ENCODE measurements at places on chromosomes 13 and 19.
A peak's percentile ranks its signal among the peaks of the same experiment; 100 is the strongest.

- DNase-seq = no peak
Observed at GRCh38 chr19:57637379-57637778, 4.4 kb downstream of the ZNF211 start.

- DNase-seq = no peak
Observed at GRCh38 chr13:26784704-26785639, 24.4 kb upstream of the GPR12 start.

DNA sequence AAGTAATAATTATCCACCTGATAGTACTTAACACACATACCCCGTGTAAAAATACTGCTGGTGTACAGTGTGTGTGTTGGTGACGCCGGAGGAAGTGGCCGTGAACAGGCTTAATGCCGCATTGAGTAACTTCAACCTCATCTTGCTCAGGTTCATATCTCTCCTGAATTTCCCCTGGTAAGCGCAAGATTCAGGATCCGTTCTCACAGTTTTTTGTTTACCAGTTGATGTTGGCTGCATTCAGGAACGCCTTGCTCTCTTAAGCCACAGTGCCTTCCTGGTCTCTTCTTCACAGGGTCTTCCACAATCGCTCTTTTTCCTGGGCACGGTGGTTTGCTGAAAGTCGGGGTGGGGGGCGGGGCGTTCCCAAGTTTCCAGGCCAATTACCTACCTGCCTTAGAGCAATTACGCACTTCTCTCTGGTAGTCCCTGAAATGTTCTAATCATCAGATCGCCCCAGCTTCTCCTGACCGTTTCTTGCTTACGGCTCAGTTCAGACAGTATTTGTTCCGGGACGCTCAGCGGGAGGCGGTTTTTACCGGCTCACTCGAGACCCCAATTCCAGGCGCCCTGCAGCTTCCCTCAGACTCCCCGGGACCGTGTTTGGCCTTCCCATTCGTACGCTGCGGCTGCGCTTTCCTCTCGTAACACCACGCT lies 706 bp upstream of the DNAJC3 start:
- DNase-seq = peak; percentile 45

DNA sequence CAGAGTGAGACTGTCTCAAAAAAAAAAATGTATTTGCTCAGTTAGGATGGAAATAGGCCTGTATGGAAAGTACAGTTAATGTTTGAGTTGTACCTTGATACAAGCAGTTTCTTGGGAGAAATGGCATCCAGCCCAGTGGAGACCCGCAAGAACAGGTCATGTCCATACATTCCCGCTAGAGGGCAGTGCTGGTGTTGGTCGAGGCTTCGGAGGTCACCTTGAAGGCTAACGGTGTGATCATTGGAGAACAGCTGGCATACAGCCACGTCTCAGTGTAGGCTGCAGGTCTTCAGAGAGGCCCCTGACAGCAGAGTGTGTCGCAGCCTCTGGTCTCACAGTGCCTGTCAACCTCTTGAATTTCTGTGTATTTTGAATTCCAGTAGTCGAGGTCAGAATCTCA lies 7.5 kb downstream of the ZNF610 start:
- peak; percentile 23 for DNase-seq

GRCh38 chr19:1618157-1619093 lies 13.2 kb upstream of the UQCR11 start:
- peak; percentile 39 for DNase-seq

DNA sequence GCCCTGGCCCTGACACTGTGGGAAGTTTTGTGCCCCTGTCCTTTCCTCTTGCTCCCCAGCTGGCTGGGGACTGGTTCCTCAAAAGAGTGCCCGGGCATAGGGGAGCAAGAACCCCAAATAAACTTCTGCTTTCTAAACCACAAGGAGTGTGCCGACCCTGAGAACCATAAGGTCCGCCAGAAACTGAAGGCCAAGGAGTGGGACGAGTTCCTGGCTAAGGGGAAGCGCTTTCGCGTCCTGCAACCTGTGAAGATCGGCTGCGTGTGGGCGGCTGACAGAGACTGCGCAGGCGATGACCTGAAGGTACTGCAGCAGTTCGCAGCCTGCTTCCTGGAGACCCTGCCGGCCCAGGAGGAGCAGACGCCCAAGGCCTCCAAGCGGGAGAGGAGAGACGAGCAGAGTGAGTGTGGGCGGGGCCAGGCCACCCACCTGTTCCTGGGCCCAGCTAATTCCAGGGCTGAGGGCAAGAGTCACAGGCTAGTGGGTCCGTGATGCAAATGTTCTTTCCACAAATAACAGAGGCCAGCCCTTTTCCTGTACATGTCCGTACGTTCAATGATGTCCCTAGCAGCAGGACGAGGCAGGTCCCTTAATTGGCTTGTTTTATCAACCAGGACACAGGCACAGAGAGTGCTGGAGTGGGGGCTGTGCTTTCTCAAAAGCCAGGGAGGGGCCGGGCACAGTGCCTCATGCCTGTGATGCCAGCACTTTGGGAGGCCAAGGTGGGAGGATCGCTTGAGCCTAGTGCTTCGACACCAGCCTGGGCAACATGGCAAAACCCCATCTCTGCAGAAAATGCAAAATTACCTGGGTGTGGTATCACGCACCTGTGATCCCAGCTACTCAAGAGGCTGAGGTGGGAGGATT lies 25.6 kb downstream of the UBXN6 start:
- no peak for DNase-seq

- no peak for DNase-seq
Observed at GRCh38 chr13:60169239-60170031, 5.7 kb upstream of the DIAPH3 start.

DNA sequence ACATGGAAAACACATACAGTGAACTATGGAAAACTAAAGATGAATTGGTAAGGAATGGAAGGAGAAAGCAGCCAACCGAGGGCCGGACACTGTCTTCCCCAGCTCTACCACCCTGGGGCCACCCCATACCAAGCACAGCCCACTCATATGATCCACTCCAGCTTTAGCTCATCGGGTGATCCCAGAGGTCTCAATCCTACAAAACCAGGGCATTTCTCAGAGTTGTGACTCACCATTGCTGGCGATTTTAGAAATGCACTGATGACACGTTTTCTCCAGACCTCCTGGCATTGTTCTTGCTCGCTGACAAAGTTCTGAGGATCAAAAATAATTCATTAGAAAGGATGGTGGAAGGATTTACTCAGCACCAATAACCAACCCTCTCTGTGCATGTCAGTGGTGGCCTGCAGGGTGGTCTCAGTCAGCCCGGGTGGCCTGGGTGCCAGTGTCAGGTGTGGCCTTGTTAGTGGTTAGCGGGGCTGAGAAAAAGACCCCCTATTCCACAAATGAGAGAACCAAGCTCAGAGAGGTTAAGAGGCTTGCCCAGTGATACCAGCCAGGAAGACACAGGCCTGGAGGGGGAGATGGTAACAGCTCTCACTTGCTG lies 6.6 kb downstream of the TMEM272 start:
- DNase-seq = no peak

DNA sequence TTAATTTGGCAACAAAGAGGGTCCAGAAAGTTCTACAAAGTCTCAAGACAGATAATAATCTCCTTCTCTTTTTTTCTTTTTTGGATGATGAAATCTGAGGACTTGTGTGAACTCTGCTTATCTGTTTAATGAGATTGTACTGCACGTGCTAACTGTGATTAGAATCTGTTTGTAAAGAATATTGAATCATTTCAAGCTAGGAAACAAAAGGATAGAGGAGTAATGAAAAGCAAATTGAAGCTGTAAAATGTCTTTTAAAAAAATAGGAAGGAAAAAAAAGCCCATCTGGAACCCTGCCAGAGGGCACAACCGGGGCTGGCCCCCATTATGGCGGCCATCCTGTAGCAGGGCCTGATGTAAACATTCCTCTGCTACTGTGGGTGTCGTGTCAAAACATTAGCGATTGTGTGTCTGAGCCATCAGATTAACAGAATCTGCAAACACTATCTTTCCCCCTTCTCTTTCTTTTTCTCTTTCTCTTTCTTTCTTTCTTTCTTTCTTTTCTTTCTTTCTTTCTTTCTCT lies 83.0 kb downstream of the FLT1 start:
- DNase-seq = no peak

GRCh38 chr19:10420444-10421239 lies at the start of gene PDE4A:
Gene PDE4A (plus strand): TSS chr19:10420538. CDS start chr19:10420765, 227 bp downstream.
- peak; percentile 76 for DNase-seq

GRCh38 chr13:30810261-30810701 lies 74.9 kb downstream of the ALOX5AP start:
- DNase-seq = no peak

DNA sequence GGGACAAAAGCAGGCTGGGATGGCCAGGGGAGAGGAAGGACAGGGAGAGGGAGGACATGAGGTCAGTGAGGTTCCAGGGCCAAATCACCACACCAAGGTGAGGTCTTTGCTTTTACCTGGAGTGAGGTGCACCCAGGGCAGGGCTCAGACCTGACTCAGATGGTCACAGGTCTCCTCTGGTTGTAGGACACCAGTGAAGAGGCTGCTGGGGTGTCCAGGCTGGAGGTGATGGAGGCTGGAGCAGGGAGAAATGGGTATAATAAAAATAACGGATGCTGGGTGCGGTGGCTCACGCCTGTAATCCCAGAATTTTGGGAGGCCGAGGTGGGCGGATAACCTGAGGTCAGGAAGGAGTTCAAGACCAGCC lies 6.9 kb downstream of the GRAMD1A start:
- DNase-seq = no peak

- no peak for DNase-seq
Observed at GRCh38 chr19:41447732-41448332, 4.9 kb downstream of the ERICH4 start.

- no peak for DNase-seq
Observed at GRCh38 chr19:51014242-51014641, 5.3 kb downstream of the KLK10 start.

- no peak for DNase-seq
Observed at GRCh38 chr13:48429886-48430285, 17.0 kb upstream of the LPAR6 start.

- no peak for DNase-seq
Observed at GRCh38 chr13:47929156-47929555, 71.9 kb downstream of the SUCLA2 start.

DNA sequence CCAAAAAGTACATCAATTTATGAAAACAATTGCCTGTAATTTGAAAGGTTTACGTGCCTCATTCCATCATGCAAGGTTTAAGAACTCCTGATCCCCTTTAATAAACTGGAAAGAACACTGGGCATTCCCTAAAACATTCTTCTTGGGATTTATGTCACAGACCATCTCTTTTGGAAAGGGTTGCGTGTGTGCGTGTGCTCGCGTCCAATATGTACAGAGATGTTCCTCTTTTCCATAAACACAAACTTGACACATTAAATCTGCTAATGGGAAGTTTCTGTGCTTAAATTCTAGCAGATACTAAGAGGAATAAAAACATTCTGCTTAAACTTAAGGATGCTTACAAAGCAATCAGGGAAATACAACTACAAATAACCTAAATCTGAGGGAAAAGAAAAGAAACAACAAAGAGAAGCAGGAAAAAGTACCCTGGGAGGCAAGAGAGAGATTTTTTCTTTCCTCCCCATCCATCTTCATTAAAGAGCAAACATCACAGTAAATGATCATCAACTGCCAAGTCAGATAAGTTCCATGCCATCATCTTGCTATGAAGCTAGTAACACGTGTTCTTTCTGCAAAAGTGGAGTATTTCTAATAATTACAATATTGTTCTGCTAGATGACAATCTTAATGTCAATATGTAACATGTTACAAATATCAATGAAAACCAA lies 83.7 kb downstream of the STK24 start:
- DNase-seq = no peak

DNA sequence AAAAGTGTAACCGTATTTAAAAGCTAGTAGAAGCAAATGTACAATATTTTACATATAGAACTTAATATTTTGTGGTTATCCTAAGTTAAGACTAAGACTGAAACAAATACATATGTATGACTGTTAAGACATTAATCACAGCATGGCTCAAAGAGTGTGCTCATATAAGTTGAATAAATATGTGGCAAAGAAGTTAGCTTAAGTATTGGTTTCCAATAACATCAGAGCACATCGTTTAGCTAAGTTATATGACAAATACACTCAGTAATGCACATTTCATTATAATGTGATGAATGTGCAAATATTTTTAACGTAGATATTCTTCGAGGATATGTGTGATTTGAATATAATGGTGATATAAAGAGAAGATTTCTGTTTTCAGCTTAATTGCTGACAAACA lies 253.8 kb downstream of the SLITRK5 start:
- no peak for DNase-seq

DNA sequence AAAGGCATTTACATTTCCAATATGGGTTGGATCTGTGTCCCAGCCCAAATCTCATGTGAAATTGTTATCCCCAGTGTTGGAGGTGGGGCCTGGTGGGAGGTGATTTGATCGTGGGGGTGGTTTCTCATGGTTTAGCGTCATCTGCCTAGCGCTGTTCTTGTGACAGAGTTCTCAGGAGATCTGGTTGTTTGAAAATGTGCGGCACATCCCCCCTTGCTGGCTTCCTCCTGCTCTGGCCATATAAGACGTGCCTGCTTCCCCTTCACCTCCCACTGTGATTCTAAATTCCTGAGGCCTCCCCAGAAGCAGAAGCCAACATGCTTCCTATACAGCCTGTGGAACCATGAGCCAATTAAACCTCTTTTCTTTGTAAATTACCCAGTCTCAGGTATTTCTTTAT lies 126.2 kb upstream of the FNDC3A start:
- no peak for DNase-seq

GRCh38 chr19:48367855-48368254 lies 3.7 kb downstream of the SYNGR4 start:
- DNase-seq = no peak

DNA sequence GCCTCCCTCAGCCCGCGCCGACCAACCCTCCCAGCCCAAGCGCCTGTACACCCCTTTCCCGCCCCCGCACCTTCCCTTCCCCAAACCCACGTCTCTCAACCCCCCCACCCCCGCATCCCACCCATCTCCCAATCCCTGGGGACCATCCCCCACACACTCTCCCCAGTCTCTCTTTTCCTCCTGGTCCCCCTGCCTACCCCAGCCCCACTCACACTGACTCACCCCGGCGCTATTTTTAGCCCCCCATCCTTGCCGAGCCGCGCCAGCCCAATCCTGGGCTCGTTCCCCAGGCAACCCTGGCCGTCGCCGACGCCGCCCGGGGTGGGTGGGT lies 11.7 kb downstream of the CIC start:
- DNase-seq = no peak

DNA sequence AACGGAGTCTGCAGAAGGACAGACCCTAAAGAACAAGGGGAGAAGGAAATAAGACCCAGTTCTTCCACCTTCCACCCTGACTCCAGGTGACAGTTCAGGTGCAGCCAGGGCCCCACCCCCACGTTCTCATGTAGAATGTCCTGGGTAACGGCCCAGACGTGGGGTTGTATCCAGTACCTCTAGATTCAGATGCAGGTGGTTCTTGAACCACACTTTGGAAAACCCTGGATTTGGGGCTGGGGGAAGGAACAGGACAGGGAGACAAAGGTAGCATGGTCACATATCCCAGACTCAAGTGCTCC lies 2.2 kb downstream of the DMPK start:
- no peak for DNase-seq

GRCh38 chr19:49064029-49064629 lies 489 bp downstream of the NTF4 start:
- no peak for DNase-seq

DNA sequence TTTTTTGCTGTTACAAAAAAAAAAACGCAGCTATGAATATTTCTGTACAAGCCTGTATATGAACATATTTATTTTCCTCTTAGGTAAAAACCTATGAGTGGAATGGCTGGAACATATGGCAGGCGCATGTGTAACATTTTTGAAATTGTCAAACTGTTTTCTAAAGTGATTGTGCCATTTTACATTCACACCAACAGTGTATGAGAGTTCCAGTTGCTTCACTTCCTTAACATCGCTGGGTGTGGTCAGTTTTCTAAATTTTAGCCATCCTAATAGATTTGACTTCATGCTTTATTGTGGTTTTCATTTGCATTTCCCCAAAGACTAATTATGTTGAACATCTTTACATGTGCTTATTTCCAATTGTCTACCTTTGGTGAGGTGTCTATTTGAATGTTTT lies 306.8 kb downstream of the KCNRG start:
- DNase-seq = no peak

- no peak for DNase-seq
Observed at GRCh38 chr19:17486545-17487240, 16.4 kb downstream of the SLC27A1 start.
